ENCODE measurements at places on chromosomes 6 and 20.

DNA sequence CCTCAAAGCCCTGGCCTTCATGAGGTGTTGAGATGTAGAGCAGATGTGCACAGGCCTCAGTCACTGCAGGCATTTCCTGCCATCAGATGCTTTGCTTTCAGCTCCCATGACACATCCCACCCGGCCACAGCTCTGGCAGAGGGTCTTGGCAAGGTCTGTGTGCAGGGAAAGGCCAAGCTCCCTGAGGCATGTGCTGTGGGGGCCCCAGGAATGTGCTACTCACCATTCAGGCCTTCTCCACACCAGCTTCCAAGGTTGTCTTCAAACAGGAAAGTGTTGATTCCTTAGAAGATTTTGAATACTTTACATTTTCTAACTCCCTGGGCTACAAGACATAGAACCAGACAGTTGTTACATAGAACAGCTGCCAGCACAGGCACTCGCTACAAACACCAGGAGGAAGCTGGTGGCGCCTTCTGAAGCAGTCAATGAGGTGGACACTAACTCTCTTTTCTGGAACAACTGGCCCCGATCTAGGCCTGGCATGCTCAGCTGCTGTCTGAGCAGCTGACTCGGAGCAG is 27.8 kb downstream of the CASS4 start:
- no peak for DNase-seq
- H3K4me1 ChIP-seq: peaks cover 61% of the 10 kb centered on the region

DNA sequence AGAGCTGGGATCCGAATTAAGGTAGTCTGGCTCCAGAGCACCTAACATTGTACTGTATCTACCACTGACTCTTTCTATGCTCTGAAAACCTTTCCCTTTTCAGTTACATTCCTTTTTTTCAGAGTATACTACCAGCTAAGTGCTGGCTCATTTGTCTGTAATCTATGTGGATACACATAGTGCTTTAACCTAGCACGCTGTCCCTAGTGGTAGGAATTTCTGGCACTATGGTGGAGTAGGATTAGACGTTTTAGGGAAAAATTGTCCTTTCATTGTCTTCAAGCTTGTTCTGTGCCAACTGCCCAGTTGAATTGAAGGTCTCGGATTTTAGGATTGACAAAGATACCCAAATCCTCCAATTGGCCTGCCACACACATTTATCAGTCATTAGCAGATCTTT is 259.1 kb upstream of the FERMT1 start:
- H3K27me3 ChIP-seq: no peaks in the 10 kb centered on the region
- H3K4me3 ChIP-seq: no peak overlapping the region
- no peaks in the 10 kb centered on the region for H3K36me3 ChIP-seq
- no peaks in the 10 kb centered on the region for H3K4me1 ChIP-seq

DNA sequence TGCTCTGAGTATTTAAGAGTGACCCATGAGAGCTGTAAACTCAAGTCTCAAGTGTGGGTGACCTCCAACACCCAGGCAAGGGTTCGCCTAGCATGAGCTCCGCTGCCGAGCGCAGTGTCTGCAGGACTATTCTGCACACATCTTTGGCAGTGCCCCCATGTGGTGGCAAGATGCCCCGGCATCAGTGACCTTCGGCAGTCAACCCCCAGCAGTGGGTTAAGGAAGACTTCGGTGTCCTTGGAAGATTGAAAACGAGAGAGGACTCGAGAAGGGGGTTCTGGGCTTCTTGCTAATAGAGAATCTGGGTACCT is 43.1 kb downstream of the RBM38 start:
- H3K4me1 ChIP-seq: peaks cover 69% of the 10 kb centered on the region
- peak; percentile 40 for DNase-seq
- H3K36me3 ChIP-seq: no peaks in the 10 kb centered on the region
- H3K4me3 ChIP-seq: no peak overlapping the region
- no peak overlapping the region for H3K27ac ChIP-seq

GRCh38 chr6:906920-907319 is 214.0 kb upstream of the EXOC2 start:
- peaks cover 1% of the 10 kb centered on the region for H3K27me3 ChIP-seq
- no peak overlapping the region for H3K27ac ChIP-seq
- no peak overlapping the region for H3K4me3 ChIP-seq
- H3K4me1 ChIP-seq: no peaks in the 10 kb centered on the region
- no peaks in the 10 kb centered on the region for H3K36me3 ChIP-seq

DNA sequence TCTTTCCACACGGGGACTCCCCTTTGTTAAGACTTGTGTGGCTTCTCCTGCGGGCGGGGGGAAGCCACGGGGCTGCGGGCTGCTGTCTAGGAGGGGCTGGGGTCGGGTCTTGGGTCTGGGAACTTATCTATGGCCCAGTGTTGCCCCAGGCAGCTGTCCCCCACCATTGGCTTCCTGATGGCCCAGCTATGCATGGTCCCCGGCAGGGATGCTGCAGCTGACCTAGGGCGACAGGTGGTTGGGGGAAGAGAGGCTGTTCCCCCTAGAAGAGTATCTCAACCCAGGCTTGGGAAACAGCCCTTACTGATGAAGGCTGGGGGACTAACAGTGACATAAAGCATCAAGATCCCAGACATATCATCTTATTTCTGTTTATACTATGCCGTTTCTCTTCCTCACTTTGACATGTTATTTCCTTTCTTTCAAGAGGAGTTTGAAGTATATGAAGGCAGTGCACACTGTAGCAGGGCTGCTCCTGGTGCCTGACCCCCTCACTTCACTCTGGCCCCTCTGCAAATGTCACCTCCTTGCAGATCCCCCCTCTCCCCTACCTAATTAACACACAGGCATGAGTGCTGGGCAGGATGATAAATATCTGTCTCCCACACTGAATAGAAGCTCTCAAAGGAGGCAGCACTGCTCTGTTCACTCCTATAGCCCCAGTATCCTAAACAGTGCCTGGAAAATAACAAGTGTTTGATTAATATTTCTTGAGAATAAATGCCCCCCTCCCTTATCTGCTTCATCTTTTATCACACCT is 87.0 kb downstream of the HIVEP2 start:
- H3K27me3 ChIP-seq: no peaks in the 10 kb centered on the region
- peaks cover 68% of the 10 kb centered on the region for H3K4me1 ChIP-seq
- H3K4me3 ChIP-seq: peak overlapping the region; percentile 46
- peak overlapping the region; percentile 99 for H3K27ac ChIP-seq

DNA sequence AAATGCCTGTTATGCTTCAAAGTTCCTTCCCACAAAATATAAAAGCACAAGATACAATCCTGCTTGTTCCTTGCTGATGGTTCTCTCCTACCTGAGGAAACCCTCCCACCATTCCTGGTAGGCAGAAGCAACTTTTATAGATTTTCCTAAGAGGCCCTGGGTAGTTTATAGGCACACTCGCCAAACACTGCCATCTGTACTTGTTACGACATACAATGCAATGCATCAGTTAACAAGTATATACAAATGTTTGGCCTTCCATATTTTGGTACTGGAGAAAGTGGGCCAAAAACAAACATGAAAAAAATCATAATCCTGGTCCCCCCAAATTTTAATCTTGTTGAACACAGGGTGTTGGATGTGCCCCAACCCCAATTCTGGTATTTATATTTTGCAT is 16.6 kb downstream of the MCM9 start:
- no peaks in the 10 kb centered on the region for H3K27me3 ChIP-seq
- peaks cover 70% of the 10 kb centered on the region for H3K36me3 ChIP-seq
- DNase-seq: no peak
- no peaks in the 10 kb centered on the region for H3K4me1 ChIP-seq
- no peak overlapping the region for H3K4me3 ChIP-seq

Data from CD4-positive, alpha-beta T cell (primary cell).